ENCODE measurements at places on chromosomes 3 and 15.

DNA sequence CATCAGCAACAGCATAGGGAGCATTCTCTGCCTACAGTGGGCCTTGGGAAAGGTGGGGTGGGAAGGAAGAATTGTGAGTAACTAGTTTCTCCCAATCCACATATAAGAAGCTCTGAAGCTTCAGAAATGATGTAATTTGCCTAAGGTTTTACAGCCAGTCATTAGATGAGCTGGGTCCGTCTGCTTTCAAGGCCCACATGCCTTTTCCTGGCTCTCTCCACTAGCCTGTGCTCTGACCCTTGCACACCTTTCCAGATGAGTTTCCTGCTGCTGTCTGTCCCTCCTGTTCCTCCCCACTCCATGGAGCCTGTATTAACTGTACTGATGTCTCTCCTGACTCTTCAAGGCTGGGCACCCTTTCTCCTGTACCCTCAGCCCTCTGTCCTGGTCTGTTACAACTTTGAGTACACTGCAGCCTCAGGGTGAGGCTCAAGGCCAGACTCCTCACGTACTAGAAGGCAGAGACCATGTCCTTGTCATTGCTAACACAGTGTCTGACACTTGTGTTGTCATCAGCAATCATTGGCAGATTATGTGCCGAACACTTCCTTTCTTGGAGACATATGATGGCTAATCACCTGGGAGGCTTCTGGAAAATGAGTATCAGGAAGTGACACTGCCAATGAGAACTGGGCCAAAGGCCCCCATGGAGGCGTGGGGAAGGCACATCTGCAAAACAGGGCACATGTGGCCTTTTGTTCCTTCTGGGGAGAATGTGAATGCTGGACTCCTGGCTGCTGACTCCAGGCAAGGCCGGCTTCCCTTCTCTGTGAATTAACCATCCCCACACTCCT lies 6.6 kb downstream of the TM6SF1 start:
- no peak for DNase-seq

DNA sequence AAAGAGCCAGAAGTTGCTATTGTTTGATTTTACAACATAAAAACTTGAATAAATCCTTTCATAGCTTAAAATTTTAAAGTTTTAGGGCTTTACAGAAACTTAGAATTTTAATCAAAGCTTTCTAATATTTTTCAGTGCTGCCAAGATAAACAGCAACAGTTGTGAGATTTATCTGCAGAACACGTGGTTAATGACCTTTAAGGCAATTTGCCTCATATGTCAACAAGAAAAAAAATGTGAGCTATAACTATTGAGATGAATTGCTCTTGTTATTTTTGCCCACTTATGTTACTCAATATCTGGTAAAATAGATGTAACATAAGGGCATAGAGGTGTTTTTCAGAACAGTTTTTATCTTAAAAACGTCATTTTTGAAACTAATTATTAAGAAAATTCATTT lies 96.7 kb upstream of the NECTIN3 start:
- no peak for DNase-seq

- no peak for DNase-seq
These were observed 15.1 kb upstream of the PROK2 start for GRCh38 chr3:71800023-71800422.

- DNase-seq, result no peak
These were observed 11.3 kb downstream of the DUSP7 start for GRCh38 chr3:52044869-52045619.

DNA sequence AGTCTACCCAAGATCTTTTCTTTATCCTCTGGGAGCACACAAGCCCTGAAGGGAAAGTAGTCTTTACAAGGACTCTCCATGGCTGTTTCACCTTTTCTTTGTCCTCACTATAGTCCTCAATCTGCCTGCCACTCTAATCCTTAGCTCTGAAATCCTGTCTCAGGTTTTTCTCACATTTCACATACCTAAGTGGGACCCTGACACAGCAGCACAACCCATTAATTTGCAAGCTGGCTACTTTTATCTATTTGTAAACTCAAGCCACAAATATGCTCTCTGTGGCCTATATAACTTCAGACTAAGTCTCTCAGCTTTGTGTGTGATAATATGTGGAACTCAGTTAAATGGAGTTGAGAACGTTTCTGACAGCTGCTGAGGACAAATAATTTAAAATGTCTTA lies 19.8 kb downstream of the SIN3A start:
- no peak for DNase-seq

DNA sequence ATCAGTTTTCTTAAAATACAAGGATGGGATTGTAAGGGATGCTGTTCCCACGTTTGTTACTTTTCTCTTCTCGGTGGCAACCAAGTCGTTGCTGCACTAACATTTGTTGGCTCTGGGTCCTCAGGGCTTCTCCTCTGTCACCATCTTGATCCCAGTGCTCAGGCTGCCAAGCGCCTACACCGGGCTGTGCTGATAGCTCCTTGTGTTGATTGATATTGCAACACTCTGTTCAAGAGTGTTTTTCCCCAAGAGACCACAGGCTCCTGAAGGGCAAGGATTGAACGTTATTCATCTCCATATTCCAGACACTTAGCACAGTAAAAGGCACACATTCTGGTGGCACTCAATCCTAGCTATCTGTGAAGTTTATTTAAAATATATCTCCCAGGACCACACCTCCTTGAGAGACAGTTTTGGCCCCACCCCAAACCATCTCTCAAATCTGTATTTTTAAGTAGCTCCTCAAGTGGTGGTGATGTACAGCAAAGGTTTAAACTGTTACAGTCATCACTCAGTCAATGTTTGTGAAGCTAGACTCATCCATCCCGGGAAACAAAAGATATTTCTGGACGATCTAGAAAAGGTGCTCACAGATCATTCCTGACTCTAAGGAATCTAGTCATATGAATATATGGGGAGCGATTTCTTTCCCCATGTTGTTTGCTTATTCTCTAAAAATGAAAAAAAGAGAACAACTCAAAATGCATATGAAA lies 38.5 kb upstream of the FOXP1 start:
- DNase-seq, result no peak

Data from NCI-H1048 (cell line).